ENCODE measurements at places on chromosomes 13 and 19.

- H3K27ac ChIP-seq: no peak within 1 kb of the TSS
- H3K27me3 ChIP-seq: no peaks in the 10 kb centered on the region
- no peaks in the 10 kb centered on the region for H3K36me3 ChIP-seq
- no peaks in the 10 kb centered on the region for H3K4me1 ChIP-seq
- no peak for ATAC-seq
These were observed at the start of gene TJP3 for GRCh38 chr19:3708207-3708931. TSS of gene TJP3 (plus strand) at chr19:3708384. CDS start at chr19:3728433, 20,049 bp downstream.

DNA sequence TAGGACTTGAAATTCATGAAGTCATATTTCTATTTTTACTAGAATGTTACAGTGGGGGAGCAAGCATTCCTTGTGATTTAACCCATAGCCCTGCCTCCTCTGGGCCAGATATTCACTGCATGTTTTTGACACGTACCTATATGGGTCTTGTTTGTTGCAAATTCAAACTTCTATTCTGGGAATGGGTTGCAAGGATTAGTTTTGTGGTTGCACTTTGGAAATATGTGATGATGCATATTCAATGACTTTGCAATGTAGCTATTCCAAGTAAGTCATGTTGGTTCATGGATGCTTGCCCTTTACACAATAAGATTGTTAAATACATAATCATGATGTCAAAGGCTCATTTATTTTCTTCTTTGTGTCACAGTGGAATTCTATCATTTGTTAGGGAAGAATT is 440.8 kb downstream of the TDRD3 start:
- H3K27ac ChIP-seq: no peak overlapping the region
- ATAC-seq: peak; percentile 50
- H3K4me1 ChIP-seq: no peaks in the 10 kb centered on the region
- no peak overlapping the region for H3K4me3 ChIP-seq
- H3K36me3 ChIP-seq: no peaks in the 10 kb centered on the region

DNA sequence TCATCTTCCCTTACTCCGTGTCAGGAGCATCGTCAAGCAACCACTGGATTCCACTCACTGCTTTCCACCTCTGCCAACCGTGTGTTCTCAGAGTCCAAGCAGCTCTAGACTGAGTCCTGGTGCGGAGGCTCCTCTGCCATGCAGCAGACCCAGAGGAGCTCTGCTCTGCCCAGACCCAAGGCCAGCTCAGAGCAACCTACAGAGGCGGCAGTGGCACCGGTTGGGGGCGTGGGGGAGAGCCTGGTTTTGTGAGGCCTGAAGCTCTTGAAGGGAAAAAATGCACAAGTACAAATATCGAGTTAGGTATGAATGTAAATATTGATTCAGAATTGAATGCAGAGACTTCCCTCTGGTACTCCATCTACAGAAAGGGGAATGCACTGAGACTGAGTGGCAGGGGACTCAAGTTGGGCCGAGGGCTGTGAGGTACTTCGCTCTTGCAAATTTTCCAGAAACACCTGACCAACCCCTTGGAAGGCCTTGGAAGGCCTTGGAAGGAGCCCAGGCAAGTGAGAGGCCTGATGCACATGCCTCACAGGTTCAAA is 46.7 kb downstream of the GJA3 start:
- no peaks in the 10 kb centered on the region for H3K27me3 ChIP-seq
- H3K27ac ChIP-seq: no peak overlapping the region
- no peaks in the 10 kb centered on the region for H3K4me1 ChIP-seq
- ATAC-seq: no peak
- H3K36me3 ChIP-seq: no peaks in the 10 kb centered on the region

GRCh38 chr13:66180836-66181235 is 1049.3 kb downstream of the PCDH9 start:
- H3K27ac ChIP-seq: no peak overlapping the region
- no peaks in the 10 kb centered on the region for H3K4me1 ChIP-seq
- no peaks in the 10 kb centered on the region for H3K36me3 ChIP-seq
- no peaks in the 10 kb centered on the region for H3K27me3 ChIP-seq

- H3K27me3 ChIP-seq: no peaks in the 10 kb centered on the region
- H3K4me3 ChIP-seq: no peak overlapping the region
- ATAC-seq: peak; percentile 60
- H3K27ac ChIP-seq: peak overlapping the region; percentile 80
- peaks cover 28% of the 10 kb centered on the region for H3K4me1 ChIP-seq
- H3K36me3 ChIP-seq: no peaks in the 10 kb centered on the region
These were observed 15.8 kb downstream of the ARRDC2 start for GRCh38 chr19:18023622-18024251.

DNA sequence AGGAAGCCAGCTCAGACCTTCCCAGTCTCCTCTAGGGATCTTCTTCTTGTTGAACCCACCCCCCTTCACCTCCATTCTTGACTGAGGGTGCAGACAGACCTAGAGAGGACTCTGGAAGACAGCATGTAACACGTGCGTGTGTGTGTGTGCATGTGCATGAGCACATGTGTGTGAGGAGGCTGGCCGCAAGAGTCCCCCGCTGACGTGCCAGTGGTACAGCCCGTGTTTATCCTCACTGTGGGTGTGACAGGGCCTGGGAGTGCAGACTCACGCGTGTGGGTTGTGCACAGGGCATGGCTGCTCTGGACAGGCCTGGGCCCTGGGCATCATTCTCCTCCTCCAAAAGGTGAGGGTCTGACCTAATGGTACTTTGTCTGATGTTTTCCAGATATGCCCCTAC is 26.3 kb downstream of the LYL1 start:
- H3K27me3 ChIP-seq: no peaks in the 10 kb centered on the region
- peak overlapping the region; percentile 83 for H3K27ac ChIP-seq
- H3K4me3 ChIP-seq: no peak overlapping the region
- peaks cover 92% of the 10 kb centered on the region for H3K4me1 ChIP-seq
- peaks cover 69% of the 10 kb centered on the region for H3K36me3 ChIP-seq
- ATAC-seq: no peak

GRCh38 chr19:30521937-30522336 is 149.8 kb downstream of the ZNF536 start:
- no peak overlapping the region for H3K27ac ChIP-seq
- H3K4me1 ChIP-seq: no peaks in the 10 kb centered on the region
- H3K27me3 ChIP-seq: peaks cover 11% of the 10 kb centered on the region
- no peak overlapping the region for H3K4me3 ChIP-seq
- ATAC-seq: no peak

GRCh38 chr13:50809133-50810090 is 34.1 kb downstream of the DLEU7 start:
- ATAC-seq: no peak
- no peak overlapping the region for H3K27ac ChIP-seq
- H3K4me1 ChIP-seq: peaks cover 11% of the 10 kb centered on the region
- no peaks in the 10 kb centered on the region for H3K27me3 ChIP-seq

DNA sequence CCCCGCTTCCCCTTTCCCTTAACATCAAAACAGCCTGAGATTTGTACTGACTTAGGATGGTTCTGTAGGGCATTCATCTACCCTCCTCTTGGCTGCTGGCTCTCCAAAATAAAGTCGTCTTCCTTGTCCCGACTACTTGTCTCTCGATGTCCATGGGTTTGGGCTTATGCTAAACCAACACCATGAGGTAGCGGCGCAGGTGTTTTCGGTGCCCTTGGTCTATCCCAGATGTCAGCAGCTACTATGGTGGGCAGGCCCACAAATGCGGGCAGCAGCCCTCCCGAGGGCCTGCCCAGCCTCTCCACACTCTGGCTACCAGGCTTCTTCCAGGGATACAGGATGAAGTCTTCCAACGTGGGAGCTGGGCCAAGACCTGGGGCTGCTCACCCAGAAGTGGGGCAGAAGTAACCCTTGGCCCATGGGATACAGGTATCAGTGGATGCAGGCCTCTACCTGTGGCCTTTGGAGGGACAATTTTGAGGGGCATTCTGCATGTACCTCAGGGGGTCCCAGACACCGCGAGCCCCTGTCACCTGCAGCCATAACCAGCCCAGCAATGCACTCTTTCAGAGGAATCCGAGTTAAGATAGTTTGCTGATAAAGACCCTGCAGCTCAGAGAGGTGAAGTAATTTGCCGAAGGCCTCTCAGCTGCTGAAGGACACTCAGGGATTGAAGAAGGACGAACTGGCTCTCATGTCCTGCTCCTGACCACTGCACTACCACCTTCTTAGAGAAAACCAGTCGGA is 47.8 kb upstream of the VSTM2B start:
- H3K4me1 ChIP-seq: no peaks in the 10 kb centered on the region
- H3K27me3 ChIP-seq: peaks cover 53% of the 10 kb centered on the region
- H3K27ac ChIP-seq: no peak overlapping the region

DNA sequence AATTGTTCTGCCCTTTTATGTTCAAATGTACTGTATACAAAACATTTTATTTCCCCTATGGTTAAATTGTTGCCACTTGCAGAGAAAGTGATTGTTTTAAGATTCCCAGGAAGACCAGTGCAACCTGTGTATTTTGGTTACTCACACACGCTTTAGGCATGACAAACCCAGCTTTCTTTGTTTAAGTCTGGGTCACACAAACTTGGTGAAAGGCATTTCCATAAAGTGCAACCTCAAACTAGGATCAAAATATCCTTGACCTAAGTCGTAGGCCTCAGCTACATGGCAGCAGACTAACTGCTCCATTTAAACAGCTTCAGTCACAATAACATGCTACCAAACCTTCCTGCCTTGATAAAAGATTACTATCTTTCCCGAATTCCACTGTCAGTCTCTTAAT is 639.0 kb upstream of the PRR20A start:
- no peak for ATAC-seq
- no peak overlapping the region for H3K4me3 ChIP-seq
- H3K27ac ChIP-seq: no peak overlapping the region
- no peaks in the 10 kb centered on the region for H3K27me3 ChIP-seq
- no peaks in the 10 kb centered on the region for H3K4me1 ChIP-seq
- no peaks in the 10 kb centered on the region for H3K36me3 ChIP-seq

- H3K36me3 ChIP-seq: no peaks in the 10 kb centered on the region
- H3K4me1 ChIP-seq: peaks cover 2% of the 10 kb centered on the region
- H3K4me3 ChIP-seq: no peak overlapping the region
- no peak overlapping the region for H3K27ac ChIP-seq
- peaks cover 2% of the 10 kb centered on the region for H3K27me3 ChIP-seq
These were observed 183.5 kb upstream of the UBL3 start for GRCh38 chr13:30033681-30034457.

DNA sequence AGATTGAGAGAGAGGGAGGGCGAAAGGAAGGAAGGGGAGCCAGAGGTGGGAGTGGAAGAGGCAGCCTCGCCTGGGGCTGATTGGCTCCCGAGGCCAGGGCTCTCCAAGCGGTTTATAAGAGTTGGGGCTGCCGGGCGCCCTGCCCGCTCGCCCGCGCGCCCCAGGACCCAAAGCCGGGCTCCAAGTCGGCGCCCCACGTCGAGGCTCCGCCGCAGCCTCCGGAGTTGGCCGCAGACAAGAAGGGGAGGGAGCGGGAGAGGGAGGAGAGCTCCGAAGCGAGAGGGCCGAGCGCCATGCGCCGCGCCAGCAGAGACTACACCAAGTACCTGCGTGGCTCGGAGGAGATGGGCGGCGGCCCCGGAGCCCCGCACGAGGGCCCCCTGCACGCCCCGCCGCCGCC is at the start of gene TNFSF11:
TNFSF11 (plus strand) TSS at position 142 of the 400 bp plus-strand sequence; CDS start at position 294, 152 bp downstream.
- H3K27ac ChIP-seq: no peak within 1 kb of the TSS
- no peak for ATAC-seq
- H3K4me1 ChIP-seq: peaks cover 9% of the 10 kb centered on the region
- peaks cover 74% of the 10 kb centered on the region for H3K27me3 ChIP-seq

DNA sequence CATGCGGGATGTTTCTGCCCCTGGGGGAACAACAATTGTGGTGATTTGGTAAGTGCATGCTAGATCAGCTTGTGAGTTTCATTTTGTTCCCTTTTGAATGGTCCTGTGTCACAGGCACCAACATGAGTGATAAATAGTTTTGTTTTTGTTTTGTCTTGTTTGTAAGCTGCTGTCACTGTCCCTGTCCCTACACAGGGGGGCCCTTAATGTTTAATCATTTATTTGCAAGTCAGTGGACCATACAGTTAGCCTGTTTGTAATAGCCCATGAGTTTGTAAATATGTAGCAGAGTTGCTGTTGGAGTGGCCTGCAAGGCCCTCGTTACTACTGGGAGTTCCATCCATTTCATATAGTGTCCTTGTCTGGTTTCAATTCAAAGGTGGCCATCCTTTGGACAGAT is 979.6 kb upstream of the SPRY2 start:
- no peak for ATAC-seq
- H3K4me3 ChIP-seq: no peak overlapping the region
- H3K36me3 ChIP-seq: no peaks in the 10 kb centered on the region
- H3K27me3 ChIP-seq: no peaks in the 10 kb centered on the region
- H3K4me1 ChIP-seq: no peaks in the 10 kb centered on the region

GRCh38 chr13:44972956-44973581 is 16.2 kb downstream of the NUFIP1 start:
- H3K4me3 ChIP-seq: no peak overlapping the region
- no peak for ATAC-seq
- no peak overlapping the region for H3K27ac ChIP-seq
- H3K27me3 ChIP-seq: no peaks in the 10 kb centered on the region
- no peaks in the 10 kb centered on the region for H3K36me3 ChIP-seq
- peaks cover 8% of the 10 kb centered on the region for H3K4me1 ChIP-seq

- H3K36me3 ChIP-seq: no peaks in the 10 kb centered on the region
- H3K4me1 ChIP-seq: no peaks in the 10 kb centered on the region
- ATAC-seq: no peak
- H3K27me3 ChIP-seq: peaks cover 20% of the 10 kb centered on the region
These were observed 14.5 kb downstream of the FFAR2 start for GRCh38 chr19:35462476-35462953.

GRCh38 chr19:18613589-18614234 is 1.0 kb downstream of the TMEM59L start:
- H3K4me3 ChIP-seq: no peak overlapping the region
- ATAC-seq: no peak
- no peaks in the 10 kb centered on the region for H3K36me3 ChIP-seq
- peaks cover 94% of the 10 kb centered on the region for H3K27me3 ChIP-seq
- no peak overlapping the region for H3K27ac ChIP-seq
- peaks cover 25% of the 10 kb centered on the region for H3K4me1 ChIP-seq

- no peak overlapping the region for H3K4me3 ChIP-seq
- no peaks in the 10 kb centered on the region for H3K36me3 ChIP-seq
- H3K4me1 ChIP-seq: no peaks in the 10 kb centered on the region
- no peak overlapping the region for H3K27ac ChIP-seq
- no peaks in the 10 kb centered on the region for H3K27me3 ChIP-seq
- ATAC-seq: no peak
These were observed 263.3 kb downstream of the COG6 start for GRCh38 chr13:39918620-39919236.
